ENCODE measurements at places on chromosomes 6 and 20.

DNA sequence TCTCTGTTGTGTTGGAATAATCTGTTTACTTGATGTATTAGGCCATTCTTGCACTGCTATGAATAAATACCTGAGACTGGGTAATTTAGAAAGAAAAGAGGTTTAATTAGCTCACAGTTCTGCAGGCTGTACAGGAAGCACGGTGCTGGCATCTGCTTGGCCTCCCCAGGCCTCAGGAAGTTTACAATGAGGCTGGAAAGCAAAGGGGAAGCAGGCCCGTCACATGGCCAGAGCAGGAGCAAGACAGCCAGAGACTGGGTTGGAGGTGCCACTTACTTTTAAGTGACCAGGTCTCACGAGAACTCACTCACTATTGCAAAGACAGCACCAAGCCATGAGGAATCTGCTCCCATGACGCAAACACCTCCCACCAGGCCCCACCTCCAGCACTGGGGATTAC is 50.6 kb upstream of the FUCA2 start:
- no peak for DNase-seq

GRCh38 chr6:13978102-13978640 is 53.4 kb downstream of the RNF182 start:
- no peak for DNase-seq

DNA sequence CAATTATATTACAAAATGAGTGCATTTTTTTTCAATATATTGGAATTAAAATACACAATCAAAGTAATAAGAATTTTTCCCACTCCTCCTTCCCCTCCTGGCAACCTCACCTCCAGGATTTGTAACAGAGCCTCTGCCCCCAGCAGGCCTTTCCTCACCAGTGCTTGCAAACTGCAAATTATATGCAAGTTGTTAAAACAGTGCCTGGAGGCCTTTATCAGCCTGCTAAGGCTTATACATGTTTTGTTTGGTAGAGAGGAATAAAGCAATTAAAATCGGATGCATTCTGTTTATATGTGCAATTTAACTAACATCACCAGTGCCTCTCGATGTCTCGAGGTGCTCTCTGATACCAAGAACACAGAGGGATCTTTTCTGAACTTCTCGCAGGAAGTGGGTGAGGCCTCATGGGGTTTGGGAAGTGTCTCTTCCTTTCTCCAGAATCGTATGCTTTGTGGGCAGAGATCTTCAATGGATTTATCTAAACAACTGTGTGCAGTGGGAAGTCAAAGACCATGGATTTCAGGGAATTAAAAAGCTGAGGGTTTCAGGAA is 186.8 kb downstream of the CDH26 start:
- DNase-seq, result no peak

GRCh38 chr20:63022501-63022900 is 15.7 kb upstream of the BHLHE23 start:
- DNase-seq, result no peak

DNA sequence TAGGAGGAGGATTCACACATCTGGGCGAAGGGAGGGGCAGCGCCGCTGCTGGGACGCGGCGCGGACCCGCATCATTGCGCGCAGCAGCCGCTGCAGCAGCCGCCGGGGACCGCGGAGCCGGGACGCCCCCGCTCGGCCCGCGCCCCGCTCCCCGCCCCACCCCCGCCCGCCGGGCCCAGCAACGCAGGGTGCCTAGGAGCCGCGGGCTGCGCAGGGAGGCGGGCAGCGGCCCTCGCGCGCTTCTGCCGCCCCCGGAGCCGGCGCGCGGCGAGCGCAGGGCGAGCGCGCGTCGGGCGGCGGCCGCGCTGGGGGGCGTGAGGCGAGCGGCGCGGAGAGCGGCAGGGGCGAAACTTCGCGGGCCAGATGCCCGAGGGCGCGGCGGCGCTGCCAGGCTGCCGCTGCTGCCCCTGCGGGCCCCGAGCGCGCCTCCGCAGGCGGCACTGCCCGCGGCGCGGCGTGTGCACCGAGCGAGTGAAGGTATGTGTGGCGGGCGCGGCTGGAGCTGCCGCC is at the start of gene NKAIN2:
Gene NKAIN2 (plus strand): TSS at position 362 of the 510 bp plus-strand sequence.
- DNase-seq, result no peak

DNA sequence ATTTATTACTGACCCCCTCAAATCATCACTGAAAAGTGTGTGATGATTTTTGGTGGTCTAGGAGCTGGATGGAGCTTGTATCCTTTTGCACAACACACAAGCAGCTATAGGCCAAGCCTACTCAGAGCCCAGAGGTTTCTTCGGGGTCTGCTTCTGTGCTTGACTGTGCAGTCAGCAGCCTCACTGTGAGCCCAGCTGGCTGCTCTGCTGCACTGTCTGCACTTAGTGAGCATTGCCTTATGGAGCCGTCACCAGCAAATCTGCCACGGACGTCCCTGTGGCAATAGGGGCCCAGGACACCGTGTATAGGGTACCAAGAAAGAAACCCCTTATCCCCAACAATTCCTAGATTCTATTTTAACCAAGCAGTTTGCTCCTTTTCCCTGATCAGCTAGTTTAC is 38.6 kb upstream of the GMPR start:
- no peak for DNase-seq

DNA sequence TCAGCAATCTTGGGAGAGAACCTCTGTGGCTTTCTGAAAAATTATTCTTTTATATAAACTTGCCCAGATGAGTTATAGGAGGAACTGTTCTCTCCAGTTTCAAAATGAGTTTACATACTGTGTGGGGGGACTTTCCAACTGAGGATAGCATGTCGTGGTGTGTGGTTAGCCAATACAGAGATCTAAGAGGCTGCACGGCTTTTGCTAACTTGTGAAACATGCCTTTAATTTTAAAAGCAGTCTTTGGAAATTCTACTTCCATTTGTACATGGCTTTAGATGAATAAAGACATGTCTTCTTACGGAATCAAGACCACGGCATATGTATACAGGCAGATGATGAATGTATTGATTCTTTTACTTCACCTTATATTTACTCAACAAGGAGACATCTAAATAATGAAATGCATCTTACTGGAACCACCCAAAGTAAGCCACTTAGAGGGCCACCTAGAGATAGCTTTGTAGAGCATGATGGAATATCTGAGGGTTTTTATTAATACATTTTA is 39.8 kb downstream of the HIVEP1 start:
- DNase-seq, result peak; percentile 78

DNA sequence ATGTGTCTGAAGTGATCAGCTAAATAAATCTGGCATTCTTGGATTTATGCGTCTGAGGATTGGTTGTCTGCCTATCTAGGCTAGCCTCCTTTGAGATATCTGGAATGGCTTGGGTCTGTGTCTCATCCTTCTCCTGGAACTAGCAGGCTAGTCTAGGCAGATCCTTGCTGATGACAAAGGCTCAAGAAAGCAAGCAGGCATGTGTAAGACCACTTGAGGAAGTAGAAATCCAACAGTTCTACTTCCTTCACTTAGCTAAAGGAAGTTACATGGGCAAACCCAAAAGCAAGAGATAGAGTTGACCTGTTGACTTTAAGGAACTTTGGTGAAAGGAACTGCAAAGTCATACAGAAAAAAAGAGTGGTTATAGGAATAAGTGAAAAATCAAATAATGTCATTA is 672.6 kb downstream of the MAFB start:
- no peak for DNase-seq

DNA sequence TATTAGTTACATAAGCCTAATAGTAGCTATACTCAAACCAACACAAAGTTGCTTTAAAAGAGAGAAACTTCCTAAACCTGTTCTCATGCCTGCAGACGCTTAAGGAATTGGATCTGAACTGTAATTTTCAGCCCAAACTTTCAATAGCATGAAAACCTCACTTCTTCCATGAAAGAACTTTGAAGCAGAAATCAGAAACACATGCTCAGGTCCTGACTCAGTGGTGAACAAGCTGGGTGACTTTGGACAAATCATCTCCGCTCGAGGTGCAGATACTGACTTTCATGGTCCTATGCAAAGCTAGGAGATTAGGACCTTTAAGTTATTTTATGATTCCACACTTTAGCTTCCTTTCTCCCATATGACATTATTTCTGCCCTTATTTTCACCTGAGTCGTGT is 36.5 kb downstream of the NOX3 start:
- no peak for DNase-seq

DNA sequence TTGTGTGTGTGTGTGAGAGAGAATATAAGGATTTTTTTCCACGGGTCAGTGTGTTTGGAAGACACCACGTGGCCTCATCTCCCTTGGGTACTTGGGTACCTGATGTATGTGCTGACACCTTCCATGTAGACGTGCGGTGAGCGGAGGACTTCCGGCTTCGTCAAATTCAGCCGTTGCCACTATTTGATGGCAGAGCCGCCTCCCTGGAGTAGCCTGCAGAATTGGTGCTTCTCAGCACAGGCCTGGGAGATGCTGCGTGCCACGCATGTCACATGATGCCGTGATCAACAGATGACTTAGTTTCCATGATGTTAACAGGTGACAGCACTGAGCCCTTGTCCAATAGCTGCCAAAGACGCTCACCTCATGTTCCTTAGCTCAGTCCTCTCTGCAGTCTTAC is 69.4 kb downstream of the CDH4 start:
- no peak for DNase-seq

- no peak for DNase-seq
Observed at GRCh38 chr6:4518506-4518905, 257.7 kb upstream of the CDYL start.

- no peak for DNase-seq
Observed at GRCh38 chr20:41386502-41387427, 20.1 kb upstream of the EMILIN3 start.

- DNase-seq, result no peak
Observed at GRCh38 chr6:14502551-14502950, 385.0 kb downstream of the CD83 start.

- DNase-seq, result no peak
Observed at GRCh38 chr6:77678048-77678447, 25.2 kb downstream of the MEI4 start.

- peak; percentile 33 for DNase-seq
Observed at GRCh38 chr6:158769771-158770432, 49.3 kb downstream of the EZR start.

GRCh38 chr6:133170602-133171001 is 70.6 kb upstream of the EYA4 start:
- DNase-seq, result no peak

DNA sequence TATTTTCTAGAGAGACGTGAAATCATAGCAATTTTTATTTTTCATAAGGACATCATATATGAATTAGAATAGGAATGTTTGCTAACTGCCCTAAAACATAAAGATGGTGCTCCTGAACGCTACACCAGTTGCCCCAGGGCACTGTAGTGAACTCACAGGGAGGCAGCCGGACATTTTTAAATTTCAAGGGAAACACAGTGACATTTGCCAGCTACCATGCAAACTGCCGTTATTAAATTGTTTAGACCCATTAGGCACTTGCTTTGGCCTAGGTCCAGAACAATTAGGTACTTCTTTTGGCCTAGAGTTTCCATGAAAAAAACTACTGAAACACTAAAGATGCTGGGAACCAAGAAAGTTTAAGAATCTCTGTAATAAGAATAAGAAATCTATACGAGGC is 24.9 kb upstream of the CFAP206 start:
- DNase-seq, result no peak

- no peak for DNase-seq
Observed at GRCh38 chr20:5975778-5976177, 25.3 kb downstream of the MCM8 start.

GRCh38 chr20:17626217-17627007 is 55.6 kb downstream of the RRBP1 start:
- DNase-seq, result no peak

- DNase-seq, result peak; percentile 28
Observed at GRCh38 chr6:6856538-6857523, 250.9 kb upstream of the RREB1 start.

- DNase-seq, result no peak
Observed at GRCh38 chr6:106974999-106975737, 639 bp upstream of the CD24 start.

DNA sequence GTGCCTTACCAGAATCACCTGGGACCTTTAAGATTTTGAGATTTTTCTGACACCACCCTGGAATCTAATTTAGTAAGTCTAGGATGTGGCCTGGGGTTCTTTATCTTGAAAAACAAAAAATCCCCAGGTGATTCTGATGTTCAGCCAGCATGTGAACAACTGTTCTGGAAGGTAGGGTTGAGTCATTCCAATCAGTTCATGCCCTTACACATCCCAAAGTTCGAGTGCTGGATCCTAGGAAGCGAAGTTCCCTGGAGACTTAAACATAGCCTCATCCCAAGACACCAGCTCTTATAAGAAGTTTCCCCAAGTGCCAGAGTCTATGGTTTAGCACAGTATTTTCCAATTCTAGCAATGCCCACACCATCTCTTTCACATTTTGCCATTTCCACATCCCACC is 6.3 kb upstream of the TSHZ2 start:
- DNase-seq, result no peak

DNA sequence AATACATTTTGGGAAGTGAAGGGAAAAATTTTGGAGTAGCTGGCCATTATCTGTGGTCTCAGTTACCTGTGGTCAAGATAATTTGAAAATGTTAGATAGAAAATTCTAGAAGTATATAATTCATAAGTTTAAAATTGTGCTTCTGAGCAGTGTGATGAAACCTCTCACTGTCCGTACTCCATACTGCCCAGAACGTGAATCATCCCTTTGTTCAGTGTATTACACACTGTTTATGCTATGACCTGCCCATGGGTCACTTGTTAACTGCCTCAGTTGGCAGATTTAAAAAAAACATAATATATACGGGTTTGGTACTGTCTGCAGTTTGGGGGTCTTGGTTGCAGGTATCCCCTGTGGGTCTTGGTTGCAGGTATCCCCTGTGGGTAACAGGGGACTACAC is 4.1 kb upstream of the CALHM5 start:
- DNase-seq, result no peak

GRCh38 chr20:32495949-32496348 is 89.2 kb downstream of the NOL4L start:
- no peak for DNase-seq

- no peak for DNase-seq
Observed at GRCh38 chr6:4910037-4910760, 93.6 kb downstream of the RPP40 start.

- DNase-seq, result no peak
Observed at GRCh38 chr6:118220429-118221128, 313.5 kb downstream of the SLC35F1 start.

GRCh38 chr20:688809-689212 is 13.2 kb upstream of the SCRT2 start:
- DNase-seq, result no peak

DNA sequence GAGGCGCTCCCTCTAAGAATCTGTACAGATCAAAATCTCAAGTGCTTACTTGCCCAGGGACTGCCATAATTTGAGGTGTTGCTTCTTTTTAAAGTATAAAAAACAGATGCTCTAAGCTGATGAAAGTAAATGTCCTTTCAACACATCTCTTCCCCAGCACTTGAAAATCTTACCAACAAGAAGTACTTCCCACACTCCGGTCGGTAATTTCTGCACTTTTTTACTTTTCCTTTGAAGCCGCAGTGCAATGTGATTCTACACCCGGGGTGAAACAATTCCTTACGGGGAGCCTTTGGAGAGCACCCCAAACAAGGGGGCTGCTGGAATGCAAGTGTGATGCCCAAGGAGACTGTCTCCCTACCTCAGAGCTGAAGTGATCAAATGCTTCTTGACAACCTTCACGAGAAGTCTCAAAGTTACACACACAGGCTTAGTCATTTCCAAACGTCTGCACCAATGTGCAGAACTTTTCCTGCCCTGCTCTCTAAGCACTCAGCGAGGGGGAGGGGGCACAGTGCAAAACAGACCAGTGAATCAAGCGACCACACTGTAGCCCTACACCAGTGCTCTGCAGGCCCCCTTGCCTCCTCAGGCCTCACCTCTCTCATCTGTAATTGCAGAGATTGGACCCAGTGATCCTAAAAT is 56.7 kb downstream of the ATXN1 start:
- DNase-seq, result no peak

All from CD4-positive, alpha-beta T cell treated with Interleukin-10 for 1 hour (primary cell).